GM12878 (cell line): ENCODE measurements at places on chromosomes 3 and 15.

DNA sequence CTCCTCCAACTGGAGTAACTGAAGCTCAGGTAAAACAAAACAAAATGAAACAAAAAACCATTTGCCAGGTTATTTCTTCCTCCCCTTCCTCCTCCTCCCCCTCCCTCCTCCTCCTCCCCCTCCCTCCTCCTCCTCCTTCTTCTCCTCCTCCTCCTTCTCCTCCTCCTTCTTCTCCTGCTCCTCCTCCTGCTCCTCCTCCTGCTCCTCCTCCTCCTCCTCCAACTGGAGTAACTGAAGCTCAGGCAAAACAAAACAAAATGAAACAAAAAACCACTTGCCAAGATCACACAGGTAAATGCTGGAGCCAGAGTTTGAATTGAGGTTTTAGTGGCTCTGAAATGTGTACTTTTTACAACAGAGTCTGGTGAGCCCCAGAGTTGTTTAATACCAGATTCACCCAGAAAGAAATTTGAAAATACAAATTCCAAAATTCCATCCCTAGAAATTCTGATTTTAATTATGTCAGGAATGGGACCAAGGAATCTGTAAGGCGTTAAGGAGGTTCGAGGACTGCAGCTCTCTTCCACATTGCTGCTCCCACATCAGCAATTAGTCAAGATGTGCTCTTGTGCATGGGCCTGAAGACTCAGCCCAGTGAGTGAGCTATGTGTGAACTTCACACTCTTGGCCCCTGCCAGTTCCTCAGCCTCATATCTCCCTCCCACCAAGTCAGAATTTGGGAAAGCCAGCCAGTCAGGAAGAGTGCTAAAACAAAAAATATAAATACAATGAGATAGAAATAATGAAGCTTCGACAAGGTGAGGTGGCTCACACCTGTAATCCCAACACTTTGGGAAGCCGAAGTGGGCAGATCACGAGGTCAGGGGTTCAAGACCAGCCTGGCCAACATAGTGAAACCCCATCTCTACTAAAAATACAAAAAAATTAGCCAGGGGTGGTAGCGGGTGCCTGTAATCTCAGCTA is 31.6 kb upstream of the ZNF770 start:
- no peak overlapping the region for H3K4me3 ChIP-seq
- H3K27ac ChIP-seq, result no peak overlapping the region
- no peaks in the 10 kb centered on the region for H3K36me3 ChIP-seq
- DNase-seq, result no peak
- H3K4me1 ChIP-seq, result no peaks in the 10 kb centered on the region

GRCh38 chr3:123757281-123757940 is 126.7 kb downstream of the MYLK start:
- peak; percentile 13 for DNase-seq
- H3K27ac ChIP-seq, result no peak overlapping the region
- no peaks in the 10 kb centered on the region for H3K36me3 ChIP-seq
- H3K4me3 ChIP-seq, result no peak overlapping the region
- H3K4me1 ChIP-seq, result no peaks in the 10 kb centered on the region; the same call in 1 of the 2 replicates

DNA sequence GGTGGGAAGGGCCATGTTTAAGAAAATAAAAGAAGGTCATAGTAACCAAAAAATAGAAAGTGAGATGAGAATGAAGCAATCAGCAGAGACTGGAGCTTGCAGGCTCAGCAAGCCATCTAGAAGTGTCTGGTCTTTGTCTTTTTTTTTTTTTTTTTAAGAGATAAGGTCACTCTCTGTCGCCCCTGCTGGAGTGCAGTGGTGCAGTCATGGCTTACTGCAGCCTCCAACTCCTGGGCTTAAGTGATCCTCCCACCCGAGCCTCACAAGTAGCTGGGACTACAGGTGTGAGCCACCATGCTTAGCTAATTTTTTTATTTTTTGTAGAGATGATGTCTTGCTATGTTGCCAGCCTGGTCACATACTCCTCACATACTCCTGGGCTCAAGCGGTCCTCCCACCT is 36.2 kb downstream of the GXYLT2 start:
- no peak overlapping the region for H3K27ac ChIP-seq
- DNase-seq, result no peak
- H3K4me3 ChIP-seq, result no peak overlapping the region

DNA sequence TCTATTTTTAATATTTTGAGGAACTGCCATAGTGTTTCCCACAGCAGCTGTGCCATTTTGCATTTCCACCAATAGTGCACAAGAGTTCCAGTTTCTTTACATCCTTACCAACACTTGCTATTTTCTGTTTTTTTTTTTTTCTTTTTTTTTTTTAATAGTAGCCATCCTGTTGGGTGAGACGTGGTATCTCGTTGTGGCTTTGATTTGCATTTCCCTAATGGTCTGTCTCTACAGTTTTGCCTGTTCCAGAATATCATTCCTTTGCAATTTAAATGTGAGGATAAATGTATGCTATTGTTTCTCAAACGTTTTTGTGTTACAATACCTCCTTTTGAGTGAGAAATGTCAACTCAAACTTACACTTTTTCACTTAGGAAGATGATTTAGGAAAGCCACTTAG is 22.4 kb downstream of the RCN2 start:
- no peaks in the 10 kb centered on the region for H3K36me3 ChIP-seq
- no peaks in the 10 kb centered on the region for H3K27me3 ChIP-seq
- H3K4me1 ChIP-seq, result no peaks in the 10 kb centered on the region
- no peak for DNase-seq
- H3K27ac ChIP-seq, result no peak overlapping the region

DNA sequence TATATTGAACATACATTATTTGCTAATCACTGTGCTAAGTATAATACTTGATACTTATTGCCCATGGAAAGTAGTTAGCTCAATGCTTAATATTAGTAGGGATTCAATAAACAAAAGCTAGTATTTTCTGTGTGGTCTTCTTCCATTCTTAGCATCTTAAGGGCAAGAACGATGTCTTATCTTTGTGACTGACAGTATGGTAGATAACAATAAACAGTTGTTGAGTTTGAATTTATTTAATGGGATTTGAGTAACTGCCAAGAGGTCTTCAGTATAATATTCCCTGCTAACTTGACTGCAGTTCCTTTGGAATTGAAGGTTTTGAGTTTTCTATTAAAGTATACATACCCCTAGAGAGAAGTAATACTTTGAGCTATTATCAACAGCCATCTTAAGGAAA is 70.1 kb downstream of the ZNF609 start:
- no peak overlapping the region for H3K4me3 ChIP-seq
- peaks cover 1% of the 10 kb centered on the region for H3K36me3 ChIP-seq
- no peak overlapping the region for H3K27ac ChIP-seq
- DNase-seq, result no peak
- H3K27me3 ChIP-seq, result no peaks in the 10 kb centered on the region

DNA sequence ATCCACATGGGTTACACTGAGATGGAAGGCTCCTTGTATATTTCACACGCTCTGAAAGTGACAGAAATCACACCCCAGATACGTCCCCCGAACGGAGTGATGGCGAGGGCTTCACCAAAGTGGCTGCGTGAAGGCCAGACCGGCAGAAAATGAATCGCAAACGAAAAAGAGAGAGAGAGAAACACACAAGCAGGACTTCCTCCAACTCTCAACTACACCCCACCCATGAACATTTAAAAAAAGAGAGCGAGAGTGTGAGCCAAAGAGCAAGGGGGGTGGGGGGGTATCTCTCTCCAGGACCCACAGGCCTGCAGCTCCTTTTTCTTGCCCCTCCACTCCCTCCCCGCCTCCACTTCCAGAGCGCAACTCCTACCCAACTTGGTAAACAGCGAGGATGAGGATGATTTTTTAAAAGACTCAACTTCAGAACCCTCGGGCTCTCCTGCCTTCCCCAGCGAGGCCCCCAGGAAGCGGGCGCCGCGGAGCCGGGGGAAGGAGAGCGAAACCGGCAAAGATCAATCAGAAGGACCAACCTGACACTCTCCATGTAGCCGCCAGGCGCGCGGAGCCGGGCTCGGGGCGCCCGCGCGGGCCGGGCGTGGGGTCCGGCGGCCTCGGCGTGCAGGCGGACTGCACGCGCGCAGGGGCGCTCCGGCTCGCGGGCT is 519.1 kb downstream of the FOXP1 start:
- no peak for DNase-seq
- H3K27me3 ChIP-seq, result peaks cover 7% of the 10 kb centered on the region
- H3K27ac ChIP-seq, result no peak overlapping the region
- peaks cover 8% of the 10 kb centered on the region; the same call in 1 of the 2 replicates for H3K4me1 ChIP-seq
- H3K4me3 ChIP-seq, result peak overlapping the region; percentile 2; the same call in 1 of the 2 replicates

DNA sequence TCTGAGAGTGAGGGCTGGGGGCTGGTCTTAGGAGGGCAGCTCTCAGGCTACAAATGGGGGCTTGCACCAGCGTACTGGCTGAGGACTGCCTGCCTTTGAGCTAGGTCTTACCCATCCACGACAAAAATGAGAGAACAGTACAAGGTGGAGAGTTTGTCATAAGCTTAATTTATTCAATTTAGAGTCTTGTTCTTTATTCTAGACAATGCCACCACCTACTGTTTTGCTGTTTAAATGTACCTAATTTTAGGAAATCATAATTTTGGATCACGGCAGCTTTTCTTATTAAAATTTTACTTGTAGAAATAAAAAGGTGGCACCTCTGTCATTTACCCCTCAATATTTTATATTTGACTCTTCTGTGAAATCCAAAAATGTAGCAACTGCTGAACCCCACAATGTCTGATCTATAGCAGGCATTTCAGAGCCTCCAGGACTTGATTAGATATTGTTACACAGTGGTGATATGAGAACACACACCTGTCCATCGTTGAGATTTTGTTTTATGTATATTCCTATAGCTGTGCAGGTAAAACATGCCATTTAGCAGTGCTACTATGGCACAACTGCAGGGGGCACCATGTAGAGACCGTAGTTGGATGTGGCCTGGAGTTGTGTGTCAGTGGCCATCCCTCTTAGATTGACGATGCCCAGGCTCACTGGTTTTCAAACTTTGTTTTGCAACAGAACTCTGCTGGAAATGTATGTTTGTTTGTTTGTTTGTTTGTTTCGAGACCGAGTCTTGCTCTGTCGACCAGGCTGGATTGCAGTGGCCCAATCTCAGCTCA is 88.6 kb downstream of the SLCO3A1 start:
- no peak for DNase-seq
- no peaks in the 10 kb centered on the region for H3K36me3 ChIP-seq
- no peaks in the 10 kb centered on the region for H3K4me1 ChIP-seq
